Left lobe of liver (tissue), 2 donors: ENCODE measurements at places on chromosomes 16 and 17. TPM values are rescaled to one million over a fixed set of nuclear protein-coding genes. Genes with fewer than 3 reads are reported as not detected.

Gene ETV4
- total RNA-seq, result 0.65 TPM

Gene NPIPA5
- 0.50 TPM for total RNA-seq

Gene SLC5A10
- total RNA-seq, result not detected

Gene CCL23
- total RNA-seq, result 1.4 TPM

Gene WIPI1
- total RNA-seq, result 24.9 TPM

Gene HSPB9
- 1.1 TPM for total RNA-seq

Gene KRT23
- 0.13 TPM for total RNA-seq

Gene NUBP2
- 37.9 TPM for total RNA-seq

Gene SLC12A3
- not detected for total RNA-seq

Gene PLD6
- total RNA-seq, result 4.2 TPM

Gene DHRS7C
- total RNA-seq, result not detected

Gene GRAP
- total RNA-seq, result 4.0 TPM

Gene ZFHX3
- 8.9 TPM for total RNA-seq

Gene CD300H
- total RNA-seq, result not detected

Gene EIF3C
- 262 TPM for total RNA-seq

Gene PKMYT1
- 0.98 TPM for total RNA-seq

Gene CX3CL1
- 13.8 TPM for total RNA-seq

Gene CDH3
- total RNA-seq, result 0.33 TPM

Gene TSPAN10
- 1.5 TPM for total RNA-seq

Gene METTL22
- total RNA-seq, result 14.9 TPM

Gene SPIRE2
- 8.7 TPM for total RNA-seq

Gene CEP295NL
- total RNA-seq, result 0.33 TPM

Gene HCRT
- not detected for total RNA-seq

Gene CAVIN1
- 12.3 TPM for total RNA-seq

Gene IFI35
- total RNA-seq, result 13.7 TPM

Gene KRTAP4-3
- total RNA-seq, result not detected

Gene PLEKHG4
- 0.20 TPM for total RNA-seq

Gene KRT13
- total RNA-seq, result not detected

Gene KCNG4
- total RNA-seq, result not detected

Gene G6PC1
- total RNA-seq, result 440 TPM

Gene CDH15
- 4.3 TPM for total RNA-seq

Gene RHOT2
- 57.9 TPM for total RNA-seq

Gene RNF151
- total RNA-seq, result not detected

Gene CLEC3A
- not detected for total RNA-seq

Gene KREMEN2
- not detected for total RNA-seq

Gene CRYBA1
- not detected for total RNA-seq

Gene ADAD2
- total RNA-seq, result not detected

Gene KRT27
- not detected for total RNA-seq

Gene RAB11FIP4
- total RNA-seq, result 6.5 TPM

Gene SYNGR3
- total RNA-seq, result 0.30 TPM

Gene TMIGD1
- total RNA-seq, result not detected

Gene TP53TG3C
- total RNA-seq, result not detected

Gene TGFB1I1
- 3.1 TPM for total RNA-seq

Gene CBLN1
- 0.13 TPM for total RNA-seq

Gene RNF112
- total RNA-seq, result 0.45 TPM

Gene OTOP2
- total RNA-seq, result not detected

Gene PTGES3L
- 0.25 TPM for total RNA-seq

Gene BFAR
- total RNA-seq, result 17.5 TPM

Gene TBC1D28
- total RNA-seq, result not detected

Gene C17orf67
- 1.9 TPM for total RNA-seq

Gene C1QTNF8
- not detected for total RNA-seq

Gene MT1A
- total RNA-seq, result 141 TPM
